ENCODE measurements at places on chromosomes 6 and 20.
A peak's percentile ranks its signal among the peaks of the same experiment; 100 is the strongest.

DNA sequence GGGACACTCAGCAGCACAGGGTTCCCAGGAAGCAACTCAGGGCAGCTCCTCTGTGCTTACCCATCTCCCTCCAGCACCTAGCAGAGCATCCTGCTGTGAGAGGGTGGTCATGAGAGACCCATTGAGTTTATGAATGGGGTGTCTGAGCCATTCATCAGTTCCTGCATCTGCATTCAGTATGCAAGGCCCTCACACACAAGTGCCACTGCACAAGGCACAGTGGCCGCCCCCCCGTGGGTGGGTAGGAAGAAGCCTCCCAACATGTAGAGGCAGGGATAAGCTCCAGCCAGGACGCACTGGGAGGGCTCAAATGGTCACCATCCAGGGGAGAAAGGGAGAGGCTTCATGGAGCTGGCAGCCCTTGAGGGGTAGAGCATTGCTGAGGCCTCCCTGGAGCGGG, 43.0 kb downstream of the FOXP4 start:
- no peak for DNase-seq

DNA sequence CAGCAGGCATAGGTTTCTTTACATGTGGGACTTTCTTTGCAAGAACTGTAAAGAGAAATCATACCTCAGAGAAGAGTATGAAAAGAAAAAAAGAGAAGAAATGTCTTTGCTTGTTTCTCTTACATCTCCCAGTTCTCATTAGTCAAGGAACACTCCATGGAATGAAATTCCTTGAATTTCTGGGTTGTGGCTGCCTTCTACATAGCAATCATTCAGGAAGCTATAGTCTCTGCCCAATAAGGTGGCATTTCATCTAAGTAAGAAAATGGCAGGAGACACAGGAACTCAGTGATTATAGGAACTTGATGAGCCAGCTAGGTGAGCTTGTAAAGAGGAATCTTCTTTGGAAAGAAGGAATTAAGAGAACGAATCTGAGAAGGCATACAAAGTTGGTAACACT, 197.0 kb upstream of the FKBP1C start:
- no peak for DNase-seq

GRCh38 chr6:3359101-3359752, 97.6 kb downstream of the SLC22A23 start:
- no peak for DNase-seq

GRCh38 chr6:33008944-33009861, at the start of gene HLA-DOA:
Gene HLA-DOA, minus strand, starts transcription at chr6:33009591.
- DNase-seq = no peak

- no peak for DNase-seq
These were observed 98.8 kb downstream of the ASXL1 start for GRCh38 chr20:32456869-32457478.

DNA sequence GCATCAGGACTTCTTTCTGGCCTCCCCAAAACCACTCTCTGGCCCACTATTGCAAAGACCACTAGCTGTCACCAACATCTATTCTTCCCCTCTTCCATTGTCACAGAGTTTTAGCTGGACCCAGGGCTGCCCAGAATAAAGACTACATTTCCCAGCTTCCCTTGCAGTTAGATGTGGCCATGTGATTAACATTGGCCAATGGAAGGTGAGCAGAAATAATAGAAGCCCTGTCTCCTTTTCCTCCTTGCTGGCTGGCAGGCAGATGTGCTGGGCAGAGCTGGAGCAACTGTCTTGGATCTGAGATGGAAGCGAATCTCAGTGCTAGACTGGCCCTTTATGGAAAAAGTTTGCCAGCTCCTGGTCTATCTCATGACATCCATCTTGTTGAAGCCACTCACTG, 97.0 kb downstream of the KCNB1 start:
- DNase-seq = no peak

- no peak for DNase-seq
These were observed 205.2 kb upstream of the ECI2 start for GRCh38 chr6:4340544-4340943.

DNA sequence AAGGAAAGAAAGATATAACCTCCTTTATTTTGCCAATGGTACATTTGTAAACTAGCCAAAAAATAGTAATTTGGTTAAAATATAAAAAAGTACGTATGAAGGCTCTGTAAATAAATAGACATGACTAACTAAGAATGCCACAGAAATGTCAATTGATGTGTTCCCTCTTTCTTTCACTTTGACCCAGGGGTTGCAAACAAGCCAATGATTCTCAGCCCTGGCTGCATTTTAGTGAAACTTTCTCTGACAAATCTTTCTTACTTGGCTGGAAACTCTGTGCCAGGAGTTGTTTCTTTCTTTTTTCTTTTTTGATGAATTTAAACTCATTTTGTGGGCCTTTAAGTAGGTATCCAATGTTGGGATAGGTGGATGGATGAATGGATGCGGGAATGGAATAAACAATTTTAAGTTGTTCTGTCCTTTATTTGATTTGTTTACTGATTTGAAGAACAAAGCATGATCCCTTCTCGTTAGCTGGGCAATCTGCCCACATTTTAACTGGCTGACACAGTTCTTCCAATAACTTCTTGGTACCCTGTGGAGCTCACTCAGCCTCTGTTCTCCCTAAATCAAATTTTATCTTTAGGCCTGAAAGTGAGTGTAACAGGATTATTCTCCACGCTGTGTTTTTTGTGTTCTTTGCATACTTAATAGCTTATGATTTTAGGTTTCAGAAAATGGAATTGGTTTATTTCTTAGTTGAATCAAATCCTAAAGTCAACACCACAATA, 58.6 kb upstream of the GCLC start:
- no peak for DNase-seq

DNA sequence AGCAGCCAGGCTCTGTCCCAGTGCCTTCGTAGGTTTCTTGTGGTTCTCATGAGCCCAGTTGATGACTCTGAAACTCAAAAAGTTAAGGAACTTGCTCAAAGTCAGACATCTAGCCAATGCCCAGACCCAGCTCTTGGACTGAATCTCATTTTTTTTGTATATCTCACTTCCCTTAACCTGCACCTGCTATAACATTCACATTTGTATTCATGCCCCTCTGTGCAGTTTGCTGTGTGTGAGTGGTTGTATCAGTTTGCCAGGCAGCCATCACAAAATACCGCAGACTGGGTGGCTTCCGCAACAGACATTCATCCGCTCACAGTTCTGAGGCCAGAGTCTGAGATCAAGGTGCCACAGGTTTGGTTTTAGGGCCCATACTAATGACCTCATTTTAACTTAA, 49.9 kb downstream of the IPCEF1 start:
- DNase-seq = no peak

DNA sequence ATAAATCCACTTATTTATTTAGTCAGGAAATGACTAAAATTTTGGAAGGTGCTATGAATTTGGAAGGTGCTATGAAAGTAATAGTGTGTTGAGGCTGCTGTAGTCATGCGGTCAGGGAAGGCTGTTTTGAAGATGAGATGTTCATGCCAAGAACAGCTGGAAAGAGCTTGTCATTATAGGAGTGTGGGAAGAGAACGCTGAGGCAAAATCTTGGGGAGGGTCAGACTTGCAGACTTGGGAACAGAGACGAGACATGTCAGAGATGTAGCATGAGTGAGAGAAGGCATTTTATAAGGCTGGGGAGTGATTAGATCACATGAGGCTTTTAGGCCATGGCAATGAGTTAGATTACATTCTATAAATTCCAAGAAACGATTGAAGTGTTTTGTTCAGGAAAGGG, 124.0 kb upstream of the B3GAT2 start:
- DNase-seq = no peak

GRCh38 chr6:110939429-110940200, 18.9 kb upstream of the GTF3C6 start:
- DNase-seq = no peak

DNA sequence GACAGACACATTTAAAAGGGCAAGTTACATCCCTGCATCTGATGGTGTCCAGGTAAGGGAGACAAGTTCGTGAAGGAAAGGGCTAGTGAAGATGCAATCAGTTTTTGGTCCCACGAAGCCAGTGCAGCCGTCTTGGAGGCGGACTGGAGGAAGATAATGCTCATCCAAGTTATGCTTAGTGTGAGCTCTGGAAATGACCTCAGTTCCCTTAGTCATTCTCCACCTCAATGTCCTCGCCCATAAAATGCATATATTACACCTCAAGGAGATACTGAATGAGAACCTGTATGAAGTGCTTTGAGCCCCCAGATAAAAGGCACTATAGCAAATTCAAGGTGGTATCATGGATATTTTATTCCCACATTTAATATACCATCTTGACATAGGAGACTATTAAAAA, 358.8 kb downstream of the ADGRB3 start:
- no peak for DNase-seq

- DNase-seq = no peak
These were observed 279.5 kb downstream of the LRFN2 start for GRCh38 chr6:40307712-40308111.

- no peak for DNase-seq
These were observed 70.9 kb downstream of the SNX5 start for GRCh38 chr20:17897566-17898307.

GRCh38 chr20:22946596-22946995, 88.5 kb upstream of the SSTR4 start:
- no peak for DNase-seq

- DNase-seq = no peak
These were observed 155.6 kb downstream of the FOXC1 start for GRCh38 chr6:1765160-1765903.

DNA sequence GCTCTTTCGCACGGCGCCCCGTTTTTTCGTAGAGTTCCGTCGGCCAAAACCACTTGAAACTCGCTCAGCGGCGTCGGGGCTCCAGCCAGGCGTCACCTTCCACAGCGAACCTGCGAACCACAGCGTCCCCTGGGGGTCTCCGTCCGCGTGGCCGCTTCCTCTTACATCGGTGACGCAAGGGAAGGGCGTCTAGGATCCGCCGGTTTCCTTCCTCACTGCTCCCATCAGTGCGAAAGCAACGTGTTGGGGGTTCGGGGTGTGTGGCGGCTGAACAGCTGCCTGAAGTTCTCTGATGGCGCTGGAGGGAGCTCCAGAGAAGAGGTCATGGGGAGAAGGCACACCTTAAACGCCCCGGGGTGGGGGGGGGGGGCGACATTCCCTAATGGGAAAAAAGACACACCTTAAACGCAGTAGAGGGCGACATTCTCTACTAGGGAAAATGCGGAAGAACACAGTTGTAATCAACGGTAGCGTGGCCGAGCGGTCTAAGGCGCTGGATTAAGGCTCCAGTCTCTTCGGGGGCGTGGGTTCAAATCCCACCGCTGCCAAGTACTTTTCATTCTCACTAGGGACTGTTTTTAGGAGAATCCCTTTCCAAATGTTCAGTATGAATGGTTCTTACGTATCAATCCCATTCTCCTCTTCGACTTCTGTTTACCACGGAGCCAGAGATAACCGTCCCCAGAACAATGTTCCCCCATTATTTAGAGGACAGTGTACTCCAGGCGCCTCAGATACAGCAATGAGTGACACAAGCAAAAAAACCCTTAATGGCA, 16.4 kb downstream of the ZNF311 start:
- peak; percentile 54 for DNase-seq

- DNase-seq = no peak
These were observed 52.9 kb upstream of the SLC22A16 start for GRCh38 chr6:110529355-110529754.

- DNase-seq = no peak
These were observed 57.3 kb upstream of the THBS2 start for GRCh38 chr6:169310983-169311382.

DNA sequence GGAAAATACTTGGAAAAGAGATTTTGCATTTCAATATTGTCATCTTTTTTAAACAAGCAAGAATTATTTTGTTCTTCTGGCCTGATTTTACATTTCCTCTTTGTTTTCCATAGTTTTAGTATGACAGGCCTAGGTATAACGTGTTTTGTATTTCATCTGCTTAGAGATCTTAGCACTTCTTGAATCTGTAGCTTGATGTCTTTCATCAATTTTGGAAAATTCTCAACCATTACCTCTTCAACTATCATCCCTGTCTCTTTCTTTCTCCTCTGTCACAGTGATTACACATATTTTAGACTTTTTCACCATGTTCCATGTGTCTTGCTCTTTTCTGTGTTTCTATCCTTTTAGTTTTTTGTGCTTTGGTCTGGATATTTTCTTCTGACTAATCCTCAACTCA, 67.2 kb upstream of the PHACTR1 start:
- DNase-seq = no peak

- DNase-seq = no peak
These were observed 189.8 kb upstream of the GRIK2 start for GRCh38 chr6:101203664-101204063.

GRCh38 chr6:161056451-161056850, 64.9 kb downstream of the MAP3K4 start:
- no peak for DNase-seq

GRCh38 chr6:162846723-162847122, 118.9 kb downstream of the PACRG start:
- DNase-seq = no peak

GRCh38 chr6:37368961-37369320, 15.2 kb downstream of the RNF8 start:
- no peak for DNase-seq

DNA sequence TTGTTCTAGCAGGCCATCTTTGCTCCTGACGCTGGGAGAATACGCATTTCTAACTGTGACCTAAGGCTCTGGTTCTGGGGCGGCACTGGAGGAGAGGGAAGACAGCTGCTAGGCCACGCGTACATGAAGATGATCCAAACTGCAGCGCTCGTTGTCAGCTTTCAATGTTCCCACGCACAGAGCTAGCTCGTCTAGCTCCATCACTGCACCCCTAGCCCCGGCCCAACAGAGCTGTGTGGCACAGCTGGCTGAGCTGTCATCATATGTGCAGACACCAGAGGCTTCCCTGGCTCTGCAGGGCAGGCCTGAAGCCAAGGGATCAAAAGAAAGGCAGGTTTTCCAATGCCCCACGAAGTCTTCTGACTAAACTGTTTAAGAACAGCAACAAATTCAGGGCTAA, 124.7 kb downstream of the IRF4 start:
- DNase-seq = no peak

DNA sequence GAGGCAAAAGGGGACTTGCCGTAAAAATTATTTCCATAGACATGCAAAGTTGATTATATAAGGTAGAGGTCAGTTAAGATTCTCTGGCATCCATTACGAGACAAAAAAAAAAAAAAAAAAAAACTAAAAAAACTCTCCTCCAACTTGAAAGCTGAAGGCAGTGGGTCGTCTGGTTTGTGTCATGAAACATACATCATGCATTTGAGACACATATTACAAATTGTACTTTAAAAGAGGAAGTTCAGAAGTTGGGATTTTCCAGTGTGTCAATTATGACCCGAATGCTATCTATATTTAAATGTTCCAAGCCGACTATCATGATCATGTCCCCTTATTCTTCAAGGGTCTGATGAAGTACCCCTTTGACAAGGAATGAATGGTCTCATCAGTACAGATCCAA, 125.1 kb downstream of the ZNF217 start:
- no peak for DNase-seq

DNA sequence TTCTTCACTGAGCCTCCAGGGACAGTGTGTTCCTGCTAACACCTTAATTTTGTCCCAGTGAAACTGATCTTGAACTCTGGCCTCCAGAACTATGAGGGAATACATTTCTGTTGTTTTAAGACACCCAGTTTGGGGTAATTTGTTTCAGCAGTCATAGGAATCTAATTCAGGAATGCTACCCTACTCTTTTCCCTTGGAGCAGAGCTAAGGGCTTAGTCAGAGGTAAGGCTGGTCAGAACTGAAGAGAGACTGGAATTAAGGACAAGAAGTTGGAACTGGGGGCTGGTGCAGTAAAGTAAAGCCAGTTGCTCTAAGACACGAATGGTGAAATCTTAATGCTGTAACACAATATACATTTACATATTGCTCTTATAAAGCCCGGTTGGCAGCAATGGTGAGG, 809.7 kb downstream of the MAFB start:
- no peak for DNase-seq
